ENCODE measurements at places on chromosomes 4 and X.

- no peak for DNase-seq
Observed at GRCh38 chr4:153467897-153468262, 1.7 kb downstream of the TMEM131L start.

GRCh38 chr4:123555807-123556273, 159.2 kb downstream of the SPRY1 start:
- no peak for DNase-seq

DNA sequence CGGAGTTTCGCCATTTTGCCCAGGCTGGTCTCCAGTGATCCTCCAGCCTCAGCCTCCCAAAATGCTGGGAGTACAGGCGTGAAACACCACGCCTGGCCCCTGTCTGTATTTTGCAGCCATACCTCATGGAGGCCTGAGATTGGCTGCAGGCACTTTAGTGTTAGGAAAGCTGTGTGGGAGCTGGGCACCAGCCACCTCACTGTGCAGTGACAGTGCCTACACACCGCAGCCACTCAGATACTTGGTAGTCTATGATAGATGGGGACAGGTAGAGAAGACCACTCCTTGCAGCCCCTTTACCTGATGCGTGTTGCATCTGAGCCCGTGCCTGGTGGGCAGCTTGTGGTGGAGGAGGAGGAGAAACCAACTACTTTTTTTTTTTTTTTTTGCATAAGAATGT, 16.3 kb downstream of the SMS start:
- no peak for DNase-seq

DNA sequence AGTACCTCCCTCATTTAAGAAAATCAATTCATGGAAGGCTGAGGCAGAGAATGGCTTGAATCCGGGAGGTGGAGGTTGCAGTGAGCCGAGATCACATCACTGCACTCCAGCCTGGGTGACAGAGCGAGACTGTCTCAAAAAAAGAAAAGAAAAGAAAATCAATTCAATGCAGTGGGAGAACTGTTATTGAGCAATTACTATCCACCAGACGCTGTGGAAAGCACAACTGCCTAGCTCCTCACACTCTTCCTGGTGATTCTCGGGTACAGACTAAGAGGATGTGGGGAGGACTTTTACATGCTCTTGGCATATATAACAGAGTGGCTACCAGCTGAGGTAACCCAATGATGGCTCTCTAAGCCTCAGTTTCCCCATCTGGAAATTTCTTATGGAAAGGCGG, 2.7 kb upstream of the TMSB4X start:
- no peak for DNase-seq

DNA sequence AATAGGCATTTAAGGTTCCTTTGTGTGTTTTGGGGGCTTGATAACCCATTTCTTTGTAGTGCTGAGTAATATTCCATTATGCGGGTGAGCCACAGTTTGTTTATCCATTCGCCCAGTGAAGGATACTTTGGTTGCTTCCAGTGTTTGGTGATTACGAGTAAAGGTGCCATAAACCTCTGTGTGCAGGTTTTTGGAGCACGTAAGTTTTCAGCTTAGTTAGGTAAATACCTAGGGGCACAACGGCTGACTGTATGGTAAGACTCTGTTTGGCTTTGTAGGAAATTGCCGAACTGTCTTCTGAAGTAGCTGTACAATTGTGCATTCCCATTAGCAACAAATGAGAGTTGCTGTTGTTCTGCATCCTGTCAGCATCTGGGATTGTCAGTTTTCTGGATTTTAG, 3.8 kb upstream of the TBL1X start:
- no peak for DNase-seq

- DNase-seq, result no peak
Observed at GRCh38 chrX:12910423-12911121, 4.2 kb downstream of the TLR8 start.

GRCh38 chr4:43758836-43759235, 689.8 kb downstream of the KCTD8 start:
- DNase-seq, result no peak

DNA sequence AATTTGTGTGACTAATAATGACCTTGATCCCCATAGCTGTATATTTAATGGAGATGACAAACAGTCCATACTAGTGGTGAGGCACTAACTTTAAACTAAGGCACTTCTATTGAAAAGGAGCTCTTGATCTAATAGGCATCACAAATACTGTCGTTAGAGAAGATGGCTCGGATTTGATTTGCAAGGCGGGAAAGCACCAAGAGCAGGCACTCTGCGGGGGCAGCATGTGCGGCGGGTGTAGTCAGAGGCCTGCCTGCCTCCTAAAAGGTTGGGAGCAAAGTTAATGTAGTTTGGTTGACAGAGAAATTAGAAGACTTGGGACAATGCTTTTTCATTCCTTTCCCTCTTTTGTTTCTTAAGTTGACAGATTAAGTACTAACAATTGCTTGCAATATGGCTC, 278.8 kb downstream of the CFAP299 start:
- DNase-seq, result no peak

GRCh38 chrX:137031517-137032340, 2.1 kb downstream of the GPR101 start:
- no peak for DNase-seq

DNA sequence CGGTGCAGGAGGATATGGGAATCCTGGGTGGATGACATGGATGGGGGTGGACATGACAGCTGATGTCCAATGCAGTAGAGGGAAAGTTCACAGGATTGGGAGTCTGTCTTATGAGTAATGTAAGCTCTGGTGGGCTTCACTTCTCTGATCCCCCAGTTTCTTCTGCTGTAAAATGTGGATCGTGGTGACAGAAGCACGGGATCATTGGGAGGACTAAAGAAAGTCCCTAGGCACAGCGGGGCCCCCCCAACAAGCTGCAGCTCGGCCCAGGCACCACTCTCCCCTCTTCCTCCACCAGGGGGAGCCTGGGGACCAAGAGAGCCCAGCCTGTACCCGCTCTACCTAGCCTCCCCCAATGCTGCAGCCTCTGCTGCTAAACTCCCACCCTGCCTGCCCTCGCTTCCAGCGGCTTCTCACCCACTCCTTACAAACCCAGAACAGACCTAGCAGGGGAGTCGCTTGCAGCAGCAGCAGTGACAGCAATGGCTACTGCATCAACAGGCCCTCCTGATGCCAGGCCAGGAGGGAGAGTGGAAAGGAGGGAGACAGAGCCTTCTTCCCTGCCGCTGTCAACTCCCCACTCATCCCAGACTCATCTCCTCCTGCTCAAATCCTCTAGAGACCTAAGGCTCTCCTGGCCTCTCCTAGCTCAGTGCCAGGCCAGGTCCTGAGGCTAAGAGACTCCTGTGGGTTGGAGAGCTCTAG, 36.1 kb upstream of the IQSEC2 start:
- DNase-seq, result peak; percentile 97

GRCh38 chr4:136855886-136856285, 676.4 kb downstream of the PCDH18 start:
- no peak for DNase-seq

GRCh38 chrX:67523002-67523681, 20.7 kb upstream of the AR start:
- no peak for DNase-seq

DNA sequence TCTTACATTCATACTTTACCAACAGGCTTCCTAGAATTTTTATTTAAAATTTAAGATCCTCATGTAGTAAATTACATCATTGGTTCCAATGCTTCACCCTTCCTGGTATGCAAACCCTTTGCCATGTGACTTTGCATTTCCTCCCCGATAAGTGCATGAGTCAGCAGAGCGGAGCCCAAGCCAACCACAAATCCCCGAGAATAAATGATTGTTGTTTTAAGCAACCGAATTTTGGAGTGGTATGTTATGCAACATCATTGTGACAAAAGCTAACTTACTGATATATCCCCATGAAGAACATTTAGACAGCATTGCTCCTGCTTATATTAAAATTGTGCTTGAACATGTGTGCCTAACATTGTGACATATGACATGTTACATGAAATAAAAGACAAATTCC, 199.4 kb upstream of the DDX53 start:
- no peak for DNase-seq

GRCh38 chrX:154136627-154137161, 7.3 kb upstream of the OPN1LW start:
- DNase-seq, result peak; percentile 83

- DNase-seq, result no peak
Observed at GRCh38 chrX:34927866-34928265, 14.7 kb upstream of the FAM47B start.

GRCh38 chrX:5857232-5857631, 371.4 kb downstream of the NLGN4X start:
- no peak for DNase-seq

- no peak for DNase-seq
Observed at GRCh38 chr4:4831825-4832224, 27.6 kb upstream of the MSX1 start.

GRCh38 chrX:108307132-108308085, 130.8 kb downstream of the COL4A6 start:
- no peak for DNase-seq

- DNase-seq, result no peak
Observed at GRCh38 chr4:96016634-96017299, 176.9 kb downstream of the PDHA2 start.

DNA sequence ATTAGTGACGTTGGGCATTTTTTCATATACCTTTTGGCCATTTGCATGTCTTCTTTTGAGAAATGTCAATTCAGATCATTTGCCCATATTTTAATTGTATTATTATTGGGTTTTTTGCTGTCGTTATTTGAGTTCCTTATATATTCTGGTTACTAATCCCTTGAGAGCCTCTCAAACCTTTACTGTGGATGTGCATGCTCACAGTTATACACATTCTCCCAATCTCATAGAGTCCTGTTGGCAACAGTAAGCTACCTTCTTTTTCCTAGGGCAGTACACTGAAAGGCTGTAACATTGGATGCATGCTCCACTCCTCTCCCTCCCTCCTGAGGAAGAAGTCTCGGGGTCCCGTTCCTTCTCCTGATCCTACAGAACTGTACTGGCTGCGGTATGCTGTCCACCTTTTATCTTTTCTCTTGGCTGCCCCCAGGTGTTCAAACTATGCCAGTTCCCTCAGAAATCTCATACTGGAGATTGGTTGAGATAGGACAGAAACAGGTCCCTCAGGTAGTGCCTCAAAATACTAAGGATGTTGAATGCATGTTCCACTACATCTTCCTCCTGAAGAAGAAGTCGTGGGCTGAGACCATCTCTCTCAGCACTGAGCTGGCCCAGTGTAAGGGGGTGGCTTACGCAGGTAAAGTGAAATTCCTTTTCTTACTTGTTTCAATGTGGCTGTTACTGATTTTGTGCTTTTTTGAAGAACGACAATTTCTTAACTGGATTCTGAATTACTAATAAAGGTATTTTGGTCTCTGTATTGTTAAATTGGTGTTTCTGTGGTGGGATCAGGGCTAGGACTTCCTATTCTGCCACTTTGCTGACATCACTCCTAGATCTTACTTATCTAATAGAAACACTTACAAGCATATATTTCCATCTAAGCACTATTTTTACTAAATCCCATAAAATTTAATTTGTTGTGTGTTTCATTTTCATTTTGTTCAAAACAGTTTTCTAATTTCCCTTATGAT, 145.4 kb upstream of the HUWE1 start:
- DNase-seq, result no peak

DNA sequence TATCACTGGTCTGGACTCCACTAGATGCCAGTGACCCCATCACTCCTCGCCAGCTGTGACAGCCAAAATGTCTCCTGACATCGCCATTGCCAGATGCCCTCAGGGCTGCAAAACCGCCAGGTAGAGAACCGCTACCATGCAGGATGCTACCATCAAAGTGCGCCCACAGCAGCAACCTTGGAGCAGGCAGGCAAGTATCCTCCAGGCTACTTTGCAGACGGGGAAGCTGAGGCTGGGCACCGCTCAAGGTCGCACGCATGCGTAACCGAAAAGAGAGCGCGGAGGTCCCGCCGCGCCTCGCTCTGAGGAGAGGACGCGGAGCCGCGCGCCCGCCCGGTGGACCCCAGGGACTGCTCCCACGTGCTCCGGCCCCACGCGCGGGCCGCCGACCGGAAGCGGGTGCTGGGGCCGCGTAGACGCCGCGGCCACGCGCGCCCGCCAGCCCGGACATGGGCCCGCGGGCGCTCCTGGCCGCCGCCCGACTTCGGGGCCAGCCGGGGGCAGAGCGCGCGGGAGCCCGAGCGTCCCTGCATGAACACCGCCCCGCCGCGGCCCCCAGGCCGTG, at the start of gene STS:
STS (plus strand) TSS at position 300 of the 565 bp plus-strand sequence. CDS start 105,488 bp downstream, outside the sequence.
- DNase-seq, result no peak

DNA sequence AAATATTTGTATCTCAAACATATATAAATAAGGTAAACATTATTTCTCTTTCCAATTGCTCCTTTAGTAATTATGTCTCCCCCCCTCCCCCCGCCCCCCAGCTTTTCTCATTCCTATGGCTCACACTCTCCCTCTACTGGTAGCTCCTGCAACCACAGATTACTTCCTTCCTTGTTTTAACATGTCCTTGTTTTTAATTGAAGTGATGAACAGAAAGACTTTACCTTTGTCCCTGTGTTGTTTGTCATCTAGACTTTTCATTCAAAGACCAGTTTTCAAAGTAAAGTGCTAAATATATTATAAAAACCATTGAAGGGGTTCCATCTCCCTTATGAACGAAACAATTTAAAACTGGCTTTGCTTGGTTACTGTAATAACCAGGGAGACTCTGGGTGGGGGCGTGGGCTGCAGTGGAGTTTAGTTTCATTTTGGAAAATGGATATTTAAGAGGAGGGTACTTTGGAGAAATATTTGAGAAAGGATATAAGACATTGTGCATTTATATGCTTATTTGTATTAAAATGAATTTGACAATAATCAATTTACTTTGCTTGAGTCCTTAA, 352.9 kb downstream of the RAPGEF2 start:
- no peak for DNase-seq

DNA sequence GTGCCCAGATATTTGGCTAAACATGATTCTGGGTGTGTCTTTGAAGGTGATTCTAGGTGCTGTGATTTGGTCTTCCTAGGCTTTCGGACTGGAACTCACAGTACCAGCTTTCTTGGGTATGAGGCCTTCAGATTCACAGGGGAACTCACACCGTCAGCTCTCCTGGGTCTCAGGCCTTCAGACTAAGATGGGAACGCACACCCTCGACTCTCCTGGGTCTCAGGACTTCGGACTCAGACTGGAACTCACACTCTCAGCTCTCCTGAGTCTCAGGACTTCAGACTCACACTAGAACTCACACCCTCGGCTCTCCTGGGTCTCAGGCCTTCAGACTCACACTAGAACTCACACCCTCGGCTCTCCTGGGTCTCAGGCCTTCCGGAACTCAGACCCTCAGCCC, 137.7 kb downstream of the CRLF2 start:
- no peak for DNase-seq

- no peak for DNase-seq
Observed at GRCh38 chrX:17736478-17736855, 826 bp upstream of the SCML1 start.

DNA sequence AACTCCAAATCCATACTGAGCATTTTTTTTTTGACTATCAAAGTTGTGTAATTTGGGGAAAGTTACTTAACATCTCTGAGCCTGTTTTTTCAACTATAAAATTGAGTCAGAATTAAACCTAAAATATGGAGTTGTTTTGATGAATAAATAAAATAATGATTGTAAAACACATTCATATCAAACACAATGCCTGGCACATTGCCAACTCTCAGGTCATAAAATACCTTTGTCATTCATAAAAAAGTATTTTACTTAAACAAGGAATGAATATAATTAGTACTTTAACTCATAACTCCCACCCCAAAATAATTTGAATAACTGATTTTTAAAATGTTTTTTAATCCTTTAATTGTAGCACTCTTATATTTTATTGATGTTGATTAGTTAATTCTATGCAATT, 3.8 kb upstream of the GPR174 start:
- DNase-seq, result no peak

Data from 8988T (cell line).